ENCODE measurements at places on chromosomes 12 and 14. TPM values are rescaled to one million over a fixed set of nuclear protein-coding genes. Genes with fewer than 3 reads are reported as not detected.

The PTCSC3 gene
- total RNA-seq: not detected

The PABPN1 gene
- 94.1 TPM for total RNA-seq

The RERGL gene
- 0.99 TPM for total RNA-seq

The DLK1 gene
- total RNA-seq: 112 TPM

The INHBE gene
- not detected for total RNA-seq

The OR6C2 gene
- total RNA-seq: not detected

The CHMP4A gene
- total RNA-seq: 53.5 TPM

The EPYC gene
- not detected for total RNA-seq

Measured in camera-type eye (tissue), 1 donor.